CD8-positive, alpha-beta memory T cell (primary cell): ENCODE measurements at places on chromosomes 1 and 21. TPM values are rescaled to one million over a fixed set of nuclear protein-coding genes. Genes with fewer than 3 reads are reported as not detected.

The TTC39A gene
- total RNA-seq: not detected

The IRF6 gene
- total RNA-seq: 1.2 TPM

DNA sequence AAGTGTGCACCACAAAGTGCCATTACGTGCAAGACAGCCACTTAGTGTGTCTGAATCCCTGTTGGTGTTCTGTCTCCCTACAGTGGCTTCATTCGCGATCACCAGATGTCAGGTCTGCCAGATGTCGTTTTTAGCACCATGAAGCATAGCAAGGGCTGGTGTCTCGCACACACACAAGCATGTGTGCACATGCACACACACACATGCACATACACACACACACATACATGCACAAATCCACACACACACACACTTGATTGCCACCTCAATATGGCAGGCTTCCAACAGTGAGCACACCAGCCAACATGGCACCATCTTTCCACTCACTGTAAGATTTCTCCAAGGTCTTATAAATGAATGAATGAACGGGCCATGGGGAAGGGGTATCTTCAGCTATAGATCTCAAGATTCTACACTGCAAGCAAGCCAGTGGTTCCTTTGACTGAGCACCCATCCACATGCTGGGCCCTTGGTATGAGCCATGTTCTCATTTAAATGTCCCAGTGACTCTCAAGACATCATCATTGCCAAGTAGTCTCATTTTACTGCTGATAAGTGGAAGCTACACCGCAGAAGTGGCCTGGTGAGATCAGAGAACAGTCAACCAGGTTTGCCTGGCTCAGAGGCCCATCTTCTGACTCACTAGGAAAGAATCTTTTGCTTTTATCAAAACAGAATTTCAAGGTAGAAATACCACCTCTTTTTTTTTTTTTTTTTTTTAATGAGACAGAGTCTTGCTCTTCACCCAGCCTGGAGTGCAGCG lies 84.9 kb downstream of the SIM2 start:
- no peaks in the 10 kb centered on the region for H3K4me1 ChIP-seq
- H3K36me3 ChIP-seq: no peaks in the 10 kb centered on the region
- H3K4me3 ChIP-seq: no peak overlapping the region
- no peak for DNase-seq
- no peak overlapping the region for H3K27ac ChIP-seq

- H3K27ac ChIP-seq: no peak overlapping the region
- no peaks in the 10 kb centered on the region for H3K36me3 ChIP-seq
- no peaks in the 10 kb centered on the region for H3K27me3 ChIP-seq
- no peak for DNase-seq
- H3K4me1 ChIP-seq: no peaks in the 10 kb centered on the region
- no peak overlapping the region for H3K4me3 ChIP-seq
Measured at GRCh38 chr21:23162198-23162946, 2164.2 kb downstream of the NCAM2 start.

- no peaks in the 10 kb centered on the region for H3K27me3 ChIP-seq
- H3K27ac ChIP-seq: no peak overlapping the region
Measured at GRCh38 chr1:33241866-33242265, 14.4 kb upstream of the ZNF362 start.

The F13B gene
- not detected for total RNA-seq

GRCh38 chr1:2382621-2383361 lies 8.6 kb downstream of the MORN1 start:
- no peak overlapping the region for H3K27ac ChIP-seq
- no peak overlapping the region for H3K4me3 ChIP-seq
- no peaks in the 10 kb centered on the region for H3K27me3 ChIP-seq
- H3K36me3 ChIP-seq: no peaks in the 10 kb centered on the region
- peaks cover 11% of the 10 kb centered on the region for H3K4me1 ChIP-seq

DNA sequence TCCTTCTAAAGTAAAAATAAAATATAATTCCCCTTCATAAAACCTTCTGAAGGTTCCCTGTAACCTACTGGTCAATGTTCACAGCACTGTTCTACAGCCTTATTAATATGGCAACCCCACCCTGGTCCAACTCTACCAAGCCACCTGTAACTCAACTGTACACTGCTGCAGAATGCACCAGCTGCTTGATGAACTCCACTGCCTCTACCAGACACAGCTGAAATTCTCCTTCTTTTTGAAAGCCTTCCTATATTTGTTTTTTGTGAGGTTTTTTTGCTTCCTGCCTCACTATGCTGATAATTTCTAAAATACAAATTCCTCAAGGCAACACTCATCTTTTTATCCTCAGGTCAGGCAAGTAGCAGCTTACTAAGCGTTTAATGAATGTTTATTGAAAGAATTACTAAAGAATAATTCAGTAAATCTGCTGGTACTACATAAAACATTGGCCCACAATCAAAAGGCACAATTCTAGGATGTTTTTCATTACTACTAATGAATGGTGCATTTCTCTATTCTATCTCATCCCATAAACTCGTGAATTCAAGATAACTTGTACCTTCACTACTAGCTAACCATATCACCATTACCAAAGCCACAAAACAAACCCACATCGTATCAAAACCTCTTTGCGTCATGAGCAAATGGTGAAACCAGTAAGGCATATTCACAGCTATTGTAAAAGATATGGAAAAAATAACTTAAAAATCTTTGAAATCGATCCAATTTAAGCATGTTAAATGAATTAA lies 2.4 kb downstream of the SSX2IP start:
- H3K27ac ChIP-seq: peak overlapping the region; percentile 65
- H3K4me1 ChIP-seq: peaks cover 32% of the 10 kb centered on the region
- no peak for DNase-seq
- H3K4me3 ChIP-seq: no peak overlapping the region

DNA sequence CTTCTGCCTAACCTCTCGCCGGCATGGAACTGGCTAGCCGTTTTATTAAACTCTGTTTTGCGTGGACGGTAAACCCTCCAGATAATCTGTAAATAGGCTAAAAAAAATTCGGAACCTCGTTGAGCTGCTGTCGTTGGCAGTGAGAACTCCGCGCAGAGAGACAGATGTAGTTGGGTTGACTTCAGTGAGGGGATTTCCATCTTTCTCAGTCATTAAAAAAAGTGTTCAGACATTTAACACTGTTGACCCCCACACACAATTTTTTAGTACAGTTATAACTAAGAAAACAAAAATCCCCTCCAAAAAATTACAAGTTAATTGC lies 464 bp downstream of the PARK7 start:
- peak overlapping the region; percentile 88 for H3K27ac ChIP-seq
- H3K36me3 ChIP-seq: peaks cover 21% of the 10 kb centered on the region
- peaks cover 50% of the 10 kb centered on the region for H3K4me1 ChIP-seq
- no peaks in the 10 kb centered on the region for H3K27me3 ChIP-seq

The GPATCH2 gene
- 9.9 TPM for total RNA-seq

GRCh38 chr1:116067566-116067890 lies 43.7 kb upstream of the MAB21L3 start:
- H3K4me3 ChIP-seq: no peak overlapping the region
- DNase-seq: no peak
- H3K27ac ChIP-seq: no peak overlapping the region
- no peaks in the 10 kb centered on the region for H3K4me1 ChIP-seq

GRCh38 chr1:212671342-212672031 lies 28.2 kb downstream of the BATF3 start:
- no peaks in the 10 kb centered on the region for H3K27me3 ChIP-seq
- DNase-seq: no peak
- no peak overlapping the region for H3K27ac ChIP-seq
- H3K4me1 ChIP-seq: no peaks in the 10 kb centered on the region
- H3K36me3 ChIP-seq: no peaks in the 10 kb centered on the region

DNA sequence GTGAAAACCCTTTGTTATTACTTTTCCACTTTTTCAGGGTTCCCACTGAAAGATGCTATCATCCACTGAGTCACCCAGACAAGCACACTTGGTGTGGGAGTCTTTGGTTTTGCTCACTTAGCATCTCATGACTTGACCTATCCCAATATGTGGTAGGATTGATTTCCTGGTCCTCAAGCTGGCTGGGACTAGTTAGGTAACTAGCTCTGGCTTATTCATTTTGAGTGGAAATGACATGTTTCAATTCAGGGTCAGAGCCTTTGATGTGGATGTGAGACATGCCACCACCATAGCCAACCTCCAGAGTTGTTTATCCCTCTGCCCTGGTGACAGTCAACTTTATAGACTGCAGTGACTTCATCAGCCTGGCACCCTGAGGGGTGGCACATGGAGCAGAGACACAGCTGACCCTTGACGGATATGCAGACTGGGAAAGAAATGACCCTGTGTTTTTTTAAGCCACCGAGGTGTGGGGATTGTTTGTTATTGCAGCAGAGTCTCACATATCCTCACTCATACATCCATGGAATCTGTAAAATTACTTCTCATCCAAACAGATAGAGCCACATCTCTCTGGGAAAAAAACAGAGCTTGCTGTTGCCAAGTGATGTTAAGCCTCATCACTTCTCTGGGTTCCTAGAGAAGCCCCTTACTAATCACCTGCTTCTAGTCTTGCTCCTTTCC lies 699.9 kb downstream of the MATN1 start:
- no peak overlapping the region for H3K27ac ChIP-seq
- H3K36me3 ChIP-seq: no peaks in the 10 kb centered on the region
- H3K4me1 ChIP-seq: no peaks in the 10 kb centered on the region
- no peak for DNase-seq

- H3K27me3 ChIP-seq: no peaks in the 10 kb centered on the region
- no peaks in the 10 kb centered on the region for H3K36me3 ChIP-seq
- H3K4me3 ChIP-seq: no peak overlapping the region
- peak; percentile 74 for DNase-seq
- no peak overlapping the region for H3K27ac ChIP-seq
Measured at GRCh38 chr1:6012529-6013318, 20.5 kb upstream of the NPHP4 start.

GRCh38 chr1:50271968-50272578 lies 151.2 kb downstream of the DMRTA2 start:
- no peaks in the 10 kb centered on the region for H3K36me3 ChIP-seq
- no peak overlapping the region for H3K27ac ChIP-seq
- peaks cover 3% of the 10 kb centered on the region for H3K27me3 ChIP-seq

DNA sequence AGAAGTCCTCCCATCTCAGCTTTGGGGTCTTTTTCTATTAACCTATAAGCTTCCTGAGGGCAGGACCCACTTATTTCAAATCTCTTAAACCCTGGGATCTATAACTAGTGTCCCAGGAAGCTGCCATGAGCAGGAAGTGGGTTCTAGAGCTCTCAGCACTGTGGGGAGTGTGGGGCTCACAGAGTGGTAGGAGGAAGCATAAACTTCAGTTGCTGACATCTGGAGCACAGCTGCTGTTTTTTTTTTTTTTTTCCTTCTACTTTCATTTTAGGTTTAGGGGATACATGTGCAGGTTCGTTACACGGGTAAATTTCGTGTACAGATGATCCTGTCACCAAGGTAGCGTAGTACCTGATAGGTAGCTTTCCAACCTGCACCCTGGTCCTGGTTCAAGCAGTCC lies 59.3 kb downstream of the AK4 start:
- no peak overlapping the region for H3K4me3 ChIP-seq
- H3K4me1 ChIP-seq: no peaks in the 10 kb centered on the region
- no peaks in the 10 kb centered on the region for H3K27me3 ChIP-seq
- no peak overlapping the region for H3K27ac ChIP-seq
- no peak for DNase-seq

DNA sequence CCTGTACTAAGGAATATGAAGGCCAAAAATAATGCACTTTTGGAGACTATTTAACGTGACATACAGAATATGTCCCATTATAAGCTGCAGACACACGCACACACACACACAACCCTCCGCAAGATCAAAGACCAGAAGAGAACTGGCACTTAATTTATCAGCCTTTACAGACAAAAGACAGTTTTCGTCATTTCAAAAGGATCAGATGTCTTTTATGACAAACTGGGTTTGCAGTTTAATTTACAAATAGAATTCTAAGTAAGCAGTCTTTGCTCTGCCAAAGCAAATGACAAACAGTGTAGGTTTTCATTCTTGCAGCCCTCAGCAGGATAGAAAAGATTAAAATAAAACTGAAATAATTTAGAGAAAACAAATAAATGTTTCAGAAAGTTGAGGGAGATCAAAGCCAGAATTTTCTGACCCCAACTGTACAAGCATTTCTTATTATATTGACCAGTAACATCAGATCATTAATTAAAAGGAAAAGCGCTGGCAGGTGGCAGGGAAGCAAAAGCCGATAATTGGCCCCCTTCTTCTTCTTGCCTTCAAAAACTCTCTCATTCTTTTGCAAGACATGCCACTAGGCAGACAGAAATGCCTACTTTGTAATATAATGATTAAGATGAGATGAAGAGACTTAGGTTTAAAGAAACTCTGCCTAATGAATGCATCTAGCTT lies 169.0 kb downstream of the DENND1B start:
- no peaks in the 10 kb centered on the region for H3K4me1 ChIP-seq
- H3K27me3 ChIP-seq: no peaks in the 10 kb centered on the region
- no peaks in the 10 kb centered on the region for H3K36me3 ChIP-seq

DNA sequence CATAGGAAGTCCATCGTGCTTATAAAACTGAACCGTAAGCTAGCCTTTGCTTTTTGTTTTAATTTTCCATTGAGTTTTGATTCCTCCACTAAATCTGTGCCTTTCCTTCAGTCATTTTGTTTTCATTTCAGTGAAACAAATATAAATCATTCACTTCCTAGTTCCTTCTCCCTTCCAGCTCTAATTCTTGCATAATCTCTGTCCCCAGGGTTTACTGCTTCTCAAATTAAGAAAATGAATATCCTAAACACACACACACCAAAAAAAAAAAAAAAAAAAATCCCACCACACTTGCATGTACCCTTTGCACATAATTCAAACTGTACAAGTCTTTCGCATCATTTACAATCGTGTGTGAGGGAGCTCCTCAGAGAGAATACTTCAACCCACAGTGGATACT lies 6.8 kb downstream of the KCNH1 start:
- H3K36me3 ChIP-seq: no peaks in the 10 kb centered on the region
- H3K4me1 ChIP-seq: no peaks in the 10 kb centered on the region
- no peak overlapping the region for H3K27ac ChIP-seq
- DNase-seq: no peak

DNA sequence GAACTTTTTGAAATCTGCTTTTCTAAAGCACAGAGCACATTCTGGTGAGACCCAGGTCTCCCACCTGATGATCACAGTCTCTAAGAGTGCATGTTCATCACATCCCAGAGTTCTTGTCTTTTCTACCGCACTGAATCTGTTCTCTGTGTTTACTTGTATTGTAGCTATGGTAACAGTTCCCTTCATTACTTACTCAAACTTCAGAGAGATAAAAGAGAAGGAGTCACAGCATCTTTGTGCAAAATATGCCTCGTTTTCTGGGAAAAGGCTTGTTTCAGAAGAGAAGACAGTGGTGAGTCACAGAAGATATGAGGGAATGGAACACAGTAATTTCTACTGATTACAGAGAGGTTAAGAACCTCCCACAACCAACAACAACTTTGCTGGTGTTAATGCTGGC lies 580.6 kb downstream of the PLA2G4A start:
- no peak overlapping the region for H3K4me3 ChIP-seq
- no peaks in the 10 kb centered on the region for H3K36me3 ChIP-seq
- no peak overlapping the region for H3K27ac ChIP-seq
- no peak for DNase-seq
